ENCODE measurements at places on chromosomes 5 and 9.
A peak's percentile ranks its signal among the peaks of the same experiment; 100 is the strongest.

- no peak for DNase-seq
Observed at GRCh38 chr5:52746539-52746938, 41.2 kb upstream of the ITGA1 start.

DNA sequence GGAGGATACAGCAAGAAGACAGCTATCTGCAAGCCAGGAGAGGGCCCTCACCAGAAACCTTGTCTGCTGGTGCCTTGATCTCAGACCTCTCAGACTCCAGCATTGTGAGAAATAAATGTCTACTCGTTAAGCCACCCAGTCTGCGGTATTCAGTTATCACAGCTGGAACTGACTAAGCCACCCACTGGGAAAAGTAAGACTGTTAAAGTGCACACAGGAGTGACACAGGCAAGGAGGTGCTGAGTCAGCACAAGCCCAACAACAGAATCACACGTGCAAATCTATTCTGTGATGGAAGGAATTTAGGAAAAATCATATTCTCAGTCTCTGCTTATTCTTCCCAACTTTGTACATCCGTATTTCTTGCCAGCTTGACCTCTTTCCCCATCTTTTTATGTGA, 200.0 kb downstream of the NR2F1-AS1 start:
- DNase-seq = no peak

GRCh38 chr5:139103762-139104161, 94.4 kb downstream of the SIL1 start:
- DNase-seq = peak; percentile 2

DNA sequence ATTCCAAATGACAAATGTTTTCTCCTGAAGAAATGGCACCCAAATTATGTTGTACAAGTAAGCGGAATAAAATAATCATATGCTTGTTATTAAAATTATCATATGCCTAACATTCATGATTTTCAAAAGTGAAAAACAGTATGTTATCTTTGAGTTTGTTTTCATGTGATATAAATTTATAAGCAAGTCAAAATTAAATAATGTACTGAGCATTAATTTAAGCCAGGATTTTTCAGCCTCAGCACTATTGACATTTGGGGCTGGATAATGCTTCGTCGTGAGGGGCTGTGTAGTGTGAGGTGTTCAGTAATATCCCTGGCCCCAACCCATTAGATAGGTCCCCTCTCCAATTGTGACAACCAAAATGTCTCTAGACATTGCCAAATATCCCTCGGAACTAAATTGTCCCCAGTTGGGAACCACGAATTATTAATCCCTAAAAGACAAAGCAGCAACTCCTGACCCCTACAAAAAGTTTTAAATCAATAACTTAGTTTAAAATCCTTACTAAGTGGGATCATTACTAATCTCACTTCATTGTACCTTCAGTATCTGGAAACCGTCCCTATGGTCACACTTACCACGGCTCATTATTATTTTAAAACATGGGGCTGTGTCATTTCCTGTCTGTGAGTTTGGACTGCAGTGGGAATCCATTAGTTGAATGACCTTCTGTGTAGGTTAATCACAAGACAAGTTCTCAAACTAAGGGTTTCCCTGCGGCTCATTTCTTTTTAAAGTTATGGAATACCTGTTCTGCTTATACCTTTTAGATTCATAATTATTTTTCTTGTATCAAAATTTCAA, 1.3 kb upstream of the NNT start:
- no peak for DNase-seq

- DNase-seq = no peak
Observed at GRCh38 chr5:160799184-160799583, 52.8 kb downstream of the ATP10B start.

DNA sequence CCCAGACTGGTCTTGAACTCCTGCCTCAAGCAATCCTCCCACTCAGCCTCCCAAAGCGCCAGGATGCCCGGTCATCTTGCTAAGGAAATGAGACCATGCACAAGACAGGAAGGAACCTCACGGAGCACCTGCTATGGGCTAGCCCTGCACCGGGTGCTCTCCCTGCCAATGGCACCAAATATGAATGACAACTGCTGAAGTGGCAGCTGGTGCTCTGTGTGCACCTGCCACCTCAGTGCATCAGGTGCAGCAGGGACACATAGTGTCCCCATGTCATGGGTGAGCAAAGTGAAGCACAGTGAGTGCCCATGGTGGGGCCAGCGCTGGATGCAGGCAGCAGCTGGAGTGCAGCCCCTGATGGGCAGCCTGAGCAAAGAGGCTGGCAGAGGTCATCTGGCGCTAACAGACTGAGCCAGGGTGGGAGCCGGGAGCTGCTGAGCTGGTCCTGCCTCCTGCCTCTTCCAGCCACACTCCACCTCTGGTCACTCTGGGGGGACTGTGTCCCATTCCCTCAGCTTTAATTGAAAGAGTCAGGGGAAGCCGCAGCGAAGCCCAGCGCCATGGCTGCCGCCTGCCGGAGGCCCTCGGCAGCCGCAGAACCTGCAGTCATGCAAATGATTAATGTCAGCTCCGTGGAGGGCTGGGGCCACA, 46.4 kb downstream of the BARX1 start:
- DNase-seq = no peak

DNA sequence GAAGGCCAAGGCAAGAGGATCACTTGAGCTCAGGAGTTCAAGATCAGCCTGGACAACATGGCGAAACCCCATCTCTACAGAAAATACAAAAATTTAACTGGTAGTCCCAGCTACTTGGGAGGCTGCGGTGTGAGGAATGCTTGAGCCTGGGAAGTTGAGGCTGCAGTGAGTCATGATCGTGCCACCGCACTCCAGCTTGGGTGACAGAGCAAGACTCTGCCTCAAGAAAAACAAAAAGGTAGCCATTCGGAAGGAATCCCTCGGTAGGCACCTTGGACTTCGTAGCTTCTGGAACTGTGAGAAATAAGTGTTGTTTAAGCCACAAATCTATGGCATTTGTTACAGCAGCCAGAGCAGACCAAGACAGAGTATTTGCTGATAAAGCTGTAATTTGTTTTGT, 174.2 kb downstream of the DCP2 start:
- DNase-seq = no peak

DNA sequence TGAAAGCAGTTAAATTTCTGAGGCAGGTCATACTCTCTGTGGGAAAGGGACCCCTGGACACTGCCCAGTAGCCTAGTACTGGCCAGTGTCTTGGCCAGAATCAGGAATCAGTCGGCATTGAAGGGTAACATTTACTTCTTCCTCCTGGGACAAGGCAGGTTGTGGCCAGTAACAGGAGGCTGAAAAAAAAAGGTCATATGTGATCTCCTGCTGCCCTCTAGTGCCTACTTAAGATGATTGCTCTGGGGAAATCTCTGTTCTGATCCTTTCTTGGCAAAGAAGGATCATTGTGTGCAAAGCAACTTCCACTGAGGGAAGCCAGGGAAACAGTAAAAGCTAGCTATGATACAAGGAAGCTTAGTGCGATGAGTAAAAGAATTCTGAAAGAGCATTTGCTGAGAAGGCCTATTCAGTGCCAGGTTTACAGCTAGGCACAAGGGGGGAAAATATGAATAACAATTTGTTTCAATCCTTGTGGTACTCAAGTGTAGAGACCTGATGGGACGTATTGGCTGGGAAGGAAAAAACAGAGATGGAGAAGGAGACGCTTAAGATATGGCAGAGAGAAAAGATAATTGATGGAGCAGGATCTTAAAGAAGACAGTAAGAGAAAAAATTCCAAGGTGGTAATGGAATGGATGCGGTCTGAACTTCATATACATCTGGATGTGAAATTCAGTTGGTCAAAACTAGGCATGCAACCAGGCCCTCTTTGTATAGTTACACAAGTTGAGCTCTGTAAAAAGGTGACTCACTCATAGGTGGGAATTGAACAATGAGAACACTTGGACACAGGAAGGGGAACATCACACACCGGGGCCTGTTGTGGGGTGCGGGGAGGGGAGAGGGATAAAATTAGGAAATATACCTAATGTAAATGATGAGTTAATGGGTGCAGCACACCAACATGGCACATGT, 25.8 kb upstream of the TRIM32 start:
- peak; percentile 41 for DNase-seq

DNA sequence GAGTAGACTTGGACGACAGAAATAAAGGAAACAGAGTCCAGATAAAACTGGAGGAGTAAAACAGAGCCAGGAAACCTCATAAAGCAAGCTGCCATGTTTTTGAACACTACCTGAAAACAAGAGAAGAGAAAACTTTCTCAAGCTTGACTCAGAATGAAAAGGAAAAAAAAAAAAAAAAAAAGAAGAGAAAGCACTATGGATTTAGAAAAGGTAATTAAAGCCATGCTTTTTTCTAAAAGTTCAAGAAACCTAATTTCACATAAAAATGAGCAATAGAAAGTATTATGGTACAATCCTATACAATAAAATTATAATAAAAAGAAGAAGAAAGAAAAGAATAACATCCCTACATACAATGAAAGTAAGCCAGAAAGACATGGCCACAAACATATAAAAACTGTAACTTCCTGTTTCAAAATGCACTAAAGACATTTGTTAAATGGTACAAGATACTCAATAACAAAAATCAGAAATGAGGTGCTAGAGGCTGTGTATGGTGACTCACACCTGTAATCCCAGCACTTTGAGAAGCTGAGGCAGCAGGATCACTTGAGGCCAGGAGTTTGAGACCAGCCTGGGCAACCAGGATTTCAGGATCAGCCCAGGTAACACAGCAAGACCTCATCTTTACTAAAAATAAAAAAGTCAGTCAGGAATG, 129.5 kb downstream of the SIL1 start:
- DNase-seq = no peak

GRCh38 chr5:175379867-175380266, 64.1 kb downstream of the DRD1 start:
- DNase-seq = no peak

- no peak for DNase-seq
Observed at GRCh38 chr9:128180001-128180400, 11.4 kb downstream of the CIZ1 start.

DNA sequence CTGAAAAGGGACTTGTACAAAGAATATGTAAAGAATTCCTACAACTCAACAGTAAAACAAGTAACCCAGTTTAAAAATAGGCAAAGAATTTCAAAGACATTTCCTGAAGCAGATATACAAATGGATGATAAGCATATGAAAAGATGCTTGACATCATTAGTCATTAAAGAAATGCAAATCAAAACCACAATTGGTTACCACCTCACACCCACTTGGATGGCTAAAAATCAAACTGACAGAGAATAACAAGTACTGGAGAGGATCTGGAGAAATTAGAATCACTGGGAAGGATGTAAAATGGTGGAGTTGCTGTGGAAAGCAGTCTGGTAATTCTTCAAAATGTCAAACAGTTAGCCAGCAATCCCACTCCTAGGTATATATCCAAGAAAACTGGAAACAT, 12.5 kb upstream of the FOXE1 start:
- DNase-seq = no peak

DNA sequence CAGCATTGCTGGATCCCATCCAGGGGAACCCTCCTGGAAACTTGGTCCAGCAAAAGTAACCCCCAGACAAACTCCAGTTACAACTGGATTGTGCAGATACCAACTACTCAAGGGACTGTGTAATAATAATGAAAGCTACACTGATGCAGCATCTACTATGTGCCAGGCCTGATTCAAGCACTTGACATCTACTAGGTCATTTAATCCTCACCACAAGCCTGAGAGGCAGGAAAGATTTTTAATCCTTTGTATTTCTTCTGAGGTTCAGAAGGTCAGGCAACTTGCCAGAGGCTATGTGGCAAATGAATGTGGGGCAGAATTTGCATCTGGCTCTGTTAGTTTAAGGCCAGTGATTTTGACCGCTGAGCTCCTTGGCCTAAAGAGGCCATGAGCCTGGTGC, 29.5 kb upstream of the FOXI1 start:
- DNase-seq = no peak

DNA sequence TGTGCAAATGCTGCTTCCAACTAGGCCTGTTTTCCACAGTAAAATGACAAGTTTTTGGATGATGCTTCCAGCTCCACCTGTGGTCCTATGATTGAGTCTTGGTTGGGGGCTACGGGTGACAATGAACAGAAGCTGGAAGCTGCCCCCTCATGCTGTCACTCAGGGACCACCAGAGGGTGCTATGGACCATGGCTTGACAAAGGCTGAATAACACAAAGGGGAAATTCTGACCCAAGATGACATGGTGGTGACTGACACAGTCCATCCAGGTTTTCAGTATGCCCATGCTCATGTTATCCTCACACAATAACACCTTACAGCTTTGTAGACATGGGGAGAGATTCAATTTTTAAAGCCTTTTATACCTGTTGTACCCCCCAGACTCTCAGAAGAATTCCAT, 23.9 kb upstream of the SAP30L start:
- DNase-seq = peak; percentile 51

All from H9 (cell line).